Activated T-helper 17 cell treated with anti-CD3 and anti-CD28 coated beads, Interleukin-2, amount 50 U/mL, for 72 hours (primary cell): ENCODE measurements at places on chromosomes 11 and 22. TPM values are rescaled to one million over a fixed set of nuclear protein-coding genes. Genes with fewer than 3 reads are reported as not detected.
A peak's percentile ranks its signal among the peaks of the same experiment; 100 is the strongest.

DNA sequence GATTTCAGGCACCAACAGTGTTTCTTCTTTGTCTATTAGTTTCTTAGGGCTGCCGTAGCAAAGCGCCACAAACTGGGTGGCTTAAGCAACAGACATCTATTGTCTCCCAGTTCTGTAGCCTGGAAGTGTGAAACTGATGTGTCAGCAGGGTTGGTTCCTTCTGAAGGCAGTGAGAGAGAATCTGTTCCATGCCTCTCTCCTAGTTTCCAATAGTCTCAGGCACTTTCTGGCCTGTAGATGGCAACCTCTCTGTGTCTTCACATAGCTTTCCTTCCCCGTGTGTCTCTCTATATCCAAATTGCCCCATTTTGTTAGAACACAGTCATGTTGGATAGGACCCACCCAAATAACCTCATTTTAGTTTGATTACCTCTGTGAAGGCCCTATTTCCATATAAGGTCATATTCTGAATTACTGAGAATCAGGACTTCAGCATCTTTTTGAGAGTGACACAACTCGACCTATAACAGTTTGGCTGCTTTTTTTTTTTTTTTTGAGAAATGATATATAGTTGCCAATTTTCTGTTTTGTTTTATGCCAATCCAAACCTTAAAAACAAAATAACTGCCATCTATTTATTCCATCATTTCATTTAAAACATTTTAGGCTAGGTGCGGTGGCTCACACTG is 108.2 kb downstream of the SLC36A4 start:
- H3K4me1 ChIP-seq: no peaks in the 10 kb centered on the region
- no peak overlapping the region for H3K27ac ChIP-seq
- no peak overlapping the region for H3K4me3 ChIP-seq
- peaks cover 10% of the 10 kb centered on the region for H3K27me3 ChIP-seq

DNA sequence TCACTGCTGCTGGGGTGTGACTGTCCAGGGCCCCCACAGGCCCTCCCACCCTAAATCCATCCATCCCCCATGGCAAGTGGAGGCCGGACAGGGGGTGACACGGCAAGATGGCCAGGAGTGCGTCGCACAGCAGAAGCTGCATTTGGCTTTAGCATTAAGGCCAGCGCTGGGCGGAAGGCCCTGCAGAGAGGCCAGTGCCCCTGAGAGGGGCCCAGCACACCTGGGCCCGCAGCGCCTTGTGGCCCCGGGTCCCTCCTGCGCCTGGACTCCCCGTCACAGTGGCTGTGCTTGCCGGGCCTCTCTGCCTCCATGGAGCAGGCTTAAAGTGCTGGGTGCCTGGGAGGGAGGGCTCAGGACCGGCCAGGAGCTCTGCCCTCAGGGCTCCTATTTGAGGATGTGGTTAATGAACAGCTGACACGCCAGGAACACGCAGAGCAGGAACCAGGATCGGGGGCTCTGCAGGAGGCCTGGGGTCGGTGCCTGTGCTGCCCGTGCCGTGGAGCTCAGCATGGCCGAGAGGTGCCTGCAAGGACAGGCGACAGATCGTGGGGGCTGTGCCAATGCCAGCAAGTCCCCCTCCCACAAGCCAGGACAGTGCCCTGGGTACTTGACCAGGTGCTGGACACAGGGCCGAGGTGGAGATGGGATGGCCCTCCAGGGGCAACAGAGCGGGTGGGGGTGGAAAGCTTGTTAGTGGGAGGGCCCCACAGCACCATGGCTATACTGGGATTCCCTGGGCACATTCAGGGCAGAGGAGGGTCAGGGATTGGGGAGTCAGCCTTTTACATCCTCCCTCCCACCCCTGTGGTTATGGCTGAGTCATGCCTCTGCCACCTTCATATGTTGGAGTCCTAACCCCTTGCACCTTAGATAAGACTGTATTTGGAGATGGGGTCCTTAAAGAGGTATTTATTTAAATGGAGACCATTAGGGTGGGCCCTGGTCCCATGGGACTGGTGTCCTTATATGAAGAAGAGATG is 30.9 kb upstream of the CARS1 start:
- no peak for ATAC-seq
- H3K27me3 ChIP-seq: peaks cover 3% of the 10 kb centered on the region
- no peaks in the 10 kb centered on the region for H3K36me3 ChIP-seq
- H3K27ac ChIP-seq: peak overlapping the region; percentile 36
- no peak overlapping the region for H3K4me3 ChIP-seq
- H3K4me1 ChIP-seq: no peaks in the 10 kb centered on the region

- no peak overlapping the region for H3K4me3 ChIP-seq
- no peak overlapping the region for H3K27ac ChIP-seq
- H3K27me3 ChIP-seq: no peaks in the 10 kb centered on the region
- H3K36me3 ChIP-seq: no peaks in the 10 kb centered on the region
- ATAC-seq: no peak
Observed at GRCh38 chr11:2737226-2737590, 37.4 kb upstream of the KCNQ1OT1 start.

GRCh38 chr11:2520736-2521035 is 75.9 kb downstream of the KCNQ1 start:
- H3K4me1 ChIP-seq: no peaks in the 10 kb centered on the region
- H3K36me3 ChIP-seq: no peaks in the 10 kb centered on the region
- no peaks in the 10 kb centered on the region for H3K27me3 ChIP-seq
- no peak overlapping the region for H3K27ac ChIP-seq

PKDREJ gene
- total RNA-seq: not detected

GPR83 gene
- total RNA-seq: 0.30 TPM

DNA sequence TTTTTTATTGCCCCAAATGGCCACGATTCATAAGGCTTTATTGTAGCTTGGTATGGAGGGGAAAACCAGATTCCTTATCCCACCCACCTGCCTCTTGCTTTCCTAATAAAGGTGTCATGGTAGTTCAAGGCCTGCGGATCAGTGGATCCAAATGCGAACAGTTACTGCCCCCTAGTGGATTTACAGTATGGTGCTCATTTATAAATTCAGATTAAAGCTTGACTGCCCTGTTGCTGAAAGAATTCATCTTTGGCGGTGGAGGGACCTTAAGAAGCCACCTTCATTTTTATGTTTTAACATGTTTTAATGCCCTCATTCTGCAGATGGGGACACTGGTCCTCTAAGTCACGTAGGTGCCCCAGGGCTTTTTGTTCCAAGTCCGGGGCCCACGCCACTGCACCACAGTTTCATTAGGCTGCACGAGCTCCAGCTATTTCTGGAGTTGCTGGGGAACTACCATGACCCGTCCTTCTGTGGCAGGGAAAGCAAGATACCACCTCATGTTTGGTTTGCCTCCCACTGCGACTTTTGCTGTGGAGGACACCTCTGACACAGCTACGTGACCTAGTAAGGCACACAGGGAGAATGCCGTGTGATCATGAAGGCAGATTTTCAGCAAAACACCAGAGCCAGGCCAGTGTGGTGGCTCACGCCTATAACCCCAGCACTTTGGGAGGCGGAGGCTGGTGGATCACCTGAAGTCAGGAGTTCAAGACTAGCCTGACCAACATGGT is 15.6 kb upstream of the INCENP start:
- peak; percentile 30 for ATAC-seq
- H3K27ac ChIP-seq: no peak overlapping the region
- H3K36me3 ChIP-seq: no peaks in the 10 kb centered on the region
- H3K4me1 ChIP-seq: peaks cover 5% of the 10 kb centered on the region

GRCh38 chr11:24572376-24572775 is 75.5 kb downstream of the LUZP2 start:
- no peak overlapping the region for H3K4me3 ChIP-seq
- H3K27me3 ChIP-seq: no peaks in the 10 kb centered on the region
- H3K36me3 ChIP-seq: no peaks in the 10 kb centered on the region
- H3K4me1 ChIP-seq: no peaks in the 10 kb centered on the region
- H3K27ac ChIP-seq: no peak overlapping the region

BTG4 gene
- not detected for total RNA-seq

- peaks cover 12% of the 10 kb centered on the region for H3K4me1 ChIP-seq
- H3K27me3 ChIP-seq: no peaks in the 10 kb centered on the region
- no peak for ATAC-seq
Observed at GRCh38 chr22:40083794-40084193, 89.0 kb downstream of the FAM83F start.

GRCh38 chr11:33777906-33778305 is 3.6 kb upstream of the FBXO3 start:
- no peaks in the 10 kb centered on the region for H3K36me3 ChIP-seq
- ATAC-seq: no peak
- peaks cover 14% of the 10 kb centered on the region for H3K27me3 ChIP-seq
- no peak overlapping the region for H3K4me3 ChIP-seq
- no peak overlapping the region for H3K27ac ChIP-seq

- no peak for ATAC-seq
- H3K4me3 ChIP-seq: no peak overlapping the region
- H3K36me3 ChIP-seq: no peaks in the 10 kb centered on the region
- H3K27ac ChIP-seq: no peak overlapping the region
- no peaks in the 10 kb centered on the region for H3K4me1 ChIP-seq
- no peaks in the 10 kb centered on the region for H3K27me3 ChIP-seq
Observed at GRCh38 chr11:92332986-92333385, 108.4 kb downstream of the FAT3 start.

VPREB1 gene
- total RNA-seq: not detected

TMEM126B gene
- 48.9 TPM for total RNA-seq

GPHA2 gene
- total RNA-seq: not detected

- H3K27ac ChIP-seq: no peak overlapping the region
- ATAC-seq: no peak
- no peak overlapping the region for H3K4me3 ChIP-seq
- no peaks in the 10 kb centered on the region for H3K36me3 ChIP-seq
- no peaks in the 10 kb centered on the region for H3K27me3 ChIP-seq
Observed at GRCh38 chr22:24965822-24966626, 13.5 kb downstream of the KIAA1671 start.

- H3K36me3 ChIP-seq: no peaks in the 10 kb centered on the region
- no peaks in the 10 kb centered on the region for H3K27me3 ChIP-seq
- no peaks in the 10 kb centered on the region for H3K4me1 ChIP-seq
- H3K4me3 ChIP-seq: no peak overlapping the region
Observed at GRCh38 chr11:91163619-91164451, 941.0 kb upstream of the CHORDC1 start.

ASPHD2 gene
- total RNA-seq: 13.2 TPM

GRCh38 chr11:124075841-124076651 is 34.9 kb upstream of the OR10G7 start:
- peak overlapping the region; percentile 47 for H3K4me3 ChIP-seq
- H3K36me3 ChIP-seq: no peaks in the 10 kb centered on the region
- H3K27ac ChIP-seq: no peak overlapping the region
- peaks cover 27% of the 10 kb centered on the region for H3K27me3 ChIP-seq

- ATAC-seq: peak; percentile 99
- H3K27ac ChIP-seq: no peak overlapping the region
- H3K4me1 ChIP-seq: peaks cover 10% of the 10 kb centered on the region
- H3K27me3 ChIP-seq: peaks cover 12% of the 10 kb centered on the region
- peak overlapping the region; percentile 31 for H3K4me3 ChIP-seq
- H3K36me3 ChIP-seq: no peaks in the 10 kb centered on the region
Observed at GRCh38 chr11:45102810-45103621, 43.4 kb upstream of the PRDM11 start.

DNA sequence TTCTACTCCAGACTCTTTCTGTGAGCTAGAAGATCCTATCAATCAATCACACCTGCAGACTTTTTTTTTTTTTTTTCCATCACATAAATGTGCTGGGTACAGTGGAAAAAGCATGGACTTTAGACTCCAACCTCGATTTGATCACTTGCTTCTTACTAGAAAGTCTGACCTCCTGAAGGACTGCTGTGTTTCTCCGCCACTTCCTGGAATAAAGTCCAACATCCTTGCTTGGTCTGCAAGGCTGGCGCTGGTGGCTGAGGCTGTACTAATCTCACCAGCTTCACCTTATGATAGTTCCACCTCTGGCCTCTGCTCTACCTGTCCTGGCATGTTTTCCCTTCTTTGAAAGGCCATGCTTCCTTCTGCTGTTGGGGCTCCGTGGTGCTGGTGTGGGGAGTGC is 60.9 kb upstream of the SESN3 start:
- no peak overlapping the region for H3K4me3 ChIP-seq
- H3K36me3 ChIP-seq: no peaks in the 10 kb centered on the region
- no peaks in the 10 kb centered on the region for H3K27me3 ChIP-seq
- no peak for ATAC-seq
- no peak overlapping the region for H3K27ac ChIP-seq
- no peaks in the 10 kb centered on the region for H3K4me1 ChIP-seq

GRCh38 chr11:43818220-43818619 is 62.4 kb upstream of the ALKBH3 start:
- H3K36me3 ChIP-seq: peaks cover 52% of the 10 kb centered on the region
- no peaks in the 10 kb centered on the region for H3K27me3 ChIP-seq
- no peak for ATAC-seq
- no peaks in the 10 kb centered on the region for H3K4me1 ChIP-seq

GRCh38 chr22:46876357-46876934 is 114.0 kb downstream of the TBC1D22A start:
- peaks cover 28% of the 10 kb centered on the region for H3K4me1 ChIP-seq
- H3K4me3 ChIP-seq: no peak overlapping the region
- peaks cover 66% of the 10 kb centered on the region for H3K36me3 ChIP-seq
- ATAC-seq: no peak
- H3K27ac ChIP-seq: no peak overlapping the region

OR52H1 gene
- total RNA-seq: not detected

ZP1 gene
- total RNA-seq: not detected

- H3K36me3 ChIP-seq: no peaks in the 10 kb centered on the region
- H3K27ac ChIP-seq: peak overlapping the region; percentile 51
- peaks cover 59% of the 10 kb centered on the region for H3K4me1 ChIP-seq
- peak; percentile 56 for ATAC-seq
Observed at GRCh38 chr11:96254087-96254486, 88.9 kb downstream of the MAML2 start.

DNA sequence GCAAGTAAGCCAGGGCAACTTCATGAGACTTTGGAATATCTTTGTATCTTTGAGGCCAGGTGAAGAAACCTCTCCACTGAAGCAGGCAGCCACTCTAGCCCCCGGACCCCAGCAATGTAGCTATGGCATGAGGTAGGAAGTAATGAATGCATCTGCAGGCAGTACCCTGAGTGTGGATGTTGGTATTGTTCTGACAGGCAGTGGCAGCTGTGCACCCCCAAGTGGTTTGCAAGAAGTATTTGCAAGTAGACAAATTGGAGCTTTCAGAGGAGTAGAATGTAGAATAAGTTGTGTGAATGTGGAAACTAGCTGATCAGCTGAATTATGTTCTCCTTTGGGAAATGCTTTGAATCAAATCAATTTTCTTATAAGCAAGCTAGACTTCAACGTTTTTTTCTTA is 194.4 kb upstream of the PGR start:
- H3K27ac ChIP-seq: no peak overlapping the region
- H3K4me1 ChIP-seq: no peaks in the 10 kb centered on the region
- no peak overlapping the region for H3K4me3 ChIP-seq
- H3K27me3 ChIP-seq: no peaks in the 10 kb centered on the region

GRCh38 chr22:38176170-38176741 is 5.4 kb downstream of the PLA2G6 start:
- H3K27ac ChIP-seq: peak overlapping the region; percentile 74
- H3K27me3 ChIP-seq: no peaks in the 10 kb centered on the region
- ATAC-seq: peak; percentile 41
- H3K4me3 ChIP-seq: peak overlapping the region; percentile 56
- peaks cover 8% of the 10 kb centered on the region for H3K36me3 ChIP-seq

CALCB gene
- 0.56 TPM for total RNA-seq

ACRV1 gene
- not detected for total RNA-seq

DNA sequence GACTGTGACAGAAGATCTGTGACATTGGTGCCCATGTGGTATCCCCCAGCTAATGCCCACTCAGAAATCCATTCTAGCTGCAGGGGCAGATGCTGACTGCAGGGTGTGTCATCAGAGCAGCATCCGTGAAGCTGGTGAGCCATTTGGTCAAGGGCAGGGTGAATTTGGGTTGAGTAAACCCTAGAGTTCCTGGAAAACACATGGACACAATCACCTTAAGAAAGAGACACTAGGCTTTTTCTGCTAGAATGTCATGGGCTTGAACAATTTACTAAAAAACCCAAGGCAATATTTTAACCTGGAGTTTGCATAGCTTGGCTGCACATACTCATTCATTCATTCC is 100.0 kb downstream of the ADAMTS15 start:
- ATAC-seq: no peak
- H3K27ac ChIP-seq: no peak overlapping the region
- H3K27me3 ChIP-seq: peaks cover 12% of the 10 kb centered on the region
- H3K36me3 ChIP-seq: no peaks in the 10 kb centered on the region
- H3K4me3 ChIP-seq: no peak overlapping the region
